ENCODE measurements at places on chromosomes 7 and 10.

GRCh38 chr10:131817866-131818509 is 82.8 kb upstream of the PPP2R2D start:
- no peak for DNase-seq

- no peak for DNase-seq
Measured at GRCh38 chr7:148155000-148155399, 435.6 kb upstream of the C7orf33 start.

- no peak for DNase-seq
Measured at GRCh38 chr7:144780071-144780608, 55.7 kb downstream of the TPK1 start.

DNA sequence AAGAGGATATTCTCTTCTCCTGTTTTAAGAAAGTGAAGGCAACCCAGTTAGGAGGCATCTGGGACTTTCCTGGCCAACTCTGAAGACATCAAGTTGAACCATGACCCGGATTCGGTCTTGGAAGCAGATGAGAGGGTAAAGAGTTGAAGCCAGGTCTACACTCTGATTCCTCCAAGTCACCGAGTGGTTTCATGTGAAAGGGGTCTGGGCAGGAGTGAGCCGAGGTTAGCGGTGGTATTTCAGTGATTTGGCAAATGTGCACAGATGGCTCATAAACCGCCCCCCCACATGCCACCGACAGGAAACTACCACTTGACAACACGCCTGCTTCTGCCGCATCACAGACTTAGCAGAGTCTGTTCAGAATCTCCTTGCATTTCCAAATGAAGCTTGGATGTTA is 11.4 kb upstream of the REPIN1 start:
- peak; percentile 49 for DNase-seq

DNA sequence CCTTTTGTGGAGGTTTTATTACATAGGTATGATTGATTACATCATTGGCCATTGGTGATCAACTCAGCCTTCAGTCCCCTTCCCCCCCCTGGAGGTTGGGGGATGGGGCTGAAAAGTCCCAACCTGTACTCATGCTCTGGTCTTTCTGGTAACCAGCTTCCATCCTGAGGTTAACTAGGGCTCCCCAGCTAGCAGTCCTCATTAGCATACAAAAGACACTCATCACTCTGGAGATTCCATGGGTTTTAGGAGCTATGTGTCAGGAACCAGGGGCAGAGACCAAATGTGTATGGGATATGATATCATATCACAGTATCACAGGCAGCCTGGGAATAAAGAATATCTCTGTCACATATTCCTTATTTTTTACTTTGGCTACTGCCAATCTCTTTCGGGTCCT is 13.6 kb downstream of the CCSER2 start:
- DNase-seq = no peak

GRCh38 chr10:26665080-26666048 is 32.1 kb upstream of the PDSS1 start:
- DNase-seq = no peak

DNA sequence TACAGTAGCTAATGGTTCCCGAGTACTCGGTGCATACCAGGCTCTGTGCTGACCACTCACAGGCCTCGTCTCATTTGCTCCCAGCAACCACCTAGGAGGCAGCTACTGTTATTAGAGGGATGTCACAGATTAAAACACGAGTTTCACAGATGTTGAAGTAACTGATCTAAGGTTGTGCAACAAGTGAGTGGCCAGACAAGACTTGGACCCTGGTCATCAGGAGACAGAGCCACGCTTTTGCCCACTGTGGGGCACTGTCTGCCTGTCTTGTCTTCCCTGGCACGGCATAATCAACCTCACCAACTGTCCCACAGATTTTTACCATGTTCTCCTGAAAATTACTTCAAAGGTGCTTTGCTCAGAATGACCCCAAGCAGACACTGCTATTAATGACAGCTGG is 111.6 kb upstream of the HABP2 start:
- DNase-seq = no peak

- DNase-seq = no peak
Measured at GRCh38 chr7:129074994-129075393, 20.1 kb upstream of the TNPO3 start.

GRCh38 chr10:59713196-59713821 is 3.7 kb upstream of the SLC16A9 start:
- DNase-seq = no peak

- no peak for DNase-seq
Measured at GRCh38 chr7:45156516-45157272, 897 bp upstream of the RAMP3 start.

- DNase-seq = no peak
Measured at GRCh38 chr7:112788778-112789343, 1.3 kb downstream of the TMEM168 start.

GRCh38 chr7:114574384-114574783 is 159.8 kb downstream of the FOXP2 start:
- DNase-seq = no peak

GRCh38 chr7:150410131-150410530 is 31.0 kb downstream of the ZNF775 start:
- no peak for DNase-seq

GRCh38 chr10:123390332-123390731 is 236.1 kb downstream of the BUB3 start:
- DNase-seq = no peak

DNA sequence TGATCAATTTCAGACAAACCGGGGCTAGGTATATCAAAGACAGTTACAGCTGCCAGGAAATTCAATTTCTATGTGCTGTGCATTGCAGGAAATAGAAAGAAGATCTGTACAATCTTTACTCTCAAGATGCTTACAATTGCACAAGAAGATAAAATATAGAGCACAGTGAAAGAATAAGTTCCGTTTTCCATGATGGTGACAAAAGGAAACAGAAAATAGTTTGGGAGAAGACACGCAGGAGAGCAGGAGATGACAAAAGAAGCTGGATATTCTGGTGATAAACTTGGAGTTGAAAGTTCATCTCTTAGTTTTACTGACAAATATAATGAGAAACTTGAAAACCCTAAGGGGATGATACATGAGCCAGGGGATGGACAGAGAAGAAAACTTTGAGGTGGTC is 646.0 kb downstream of the PARD3 start:
- no peak for DNase-seq

Data from stimulated activated CD8-positive, alpha-beta memory T cell treated with anti-CD3 and anti-CD28 coated beads, Interleukin-2, amount 100 ng/mL, for 48 hours (primary cell).